ENCODE measurements at places on chromosomes 2 and 18.
A peak's percentile ranks its signal among the peaks of the same experiment; 100 is the strongest.

DNA sequence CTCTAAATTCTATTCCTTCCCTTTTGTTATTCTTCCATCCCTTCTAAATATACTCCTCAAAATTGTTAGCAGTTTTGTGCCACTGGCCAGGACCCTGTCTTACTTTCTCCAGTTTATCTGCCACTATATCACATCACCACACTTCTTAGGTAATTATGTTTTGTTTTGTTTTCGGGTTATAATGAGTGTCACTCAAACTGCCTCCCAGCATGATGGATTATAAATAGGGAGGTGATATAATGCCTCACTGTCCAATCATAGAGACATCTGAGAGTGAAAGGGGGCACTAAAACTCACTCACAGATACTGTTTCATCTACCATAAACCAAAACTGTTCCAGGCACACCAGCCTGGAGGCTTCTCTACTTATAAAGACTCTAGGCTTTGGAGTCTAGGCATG is 3.5 kb downstream of the RSAD2 start:
- no peak for DNase-seq

DNA sequence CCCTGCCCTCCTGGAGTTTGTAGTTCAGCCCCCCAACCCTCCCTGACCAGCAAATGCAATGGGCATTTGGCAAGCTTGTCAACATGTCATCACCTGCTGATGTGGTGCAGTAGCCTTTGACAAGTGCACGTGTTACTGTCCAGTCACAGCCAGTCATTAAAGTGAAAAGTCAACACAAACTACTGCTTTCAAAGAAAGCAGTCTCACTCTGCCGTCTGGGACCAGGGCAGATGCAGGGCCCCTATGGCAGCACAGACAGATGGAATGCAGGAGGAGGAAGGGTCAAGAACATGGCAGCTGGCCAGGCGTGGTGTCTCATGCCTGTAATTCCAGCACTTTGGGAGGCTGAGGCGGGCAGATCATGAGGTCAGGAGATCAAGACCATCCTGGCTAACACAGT is 222.4 kb upstream of the OSR1 start:
- DNase-seq, result no peak

DNA sequence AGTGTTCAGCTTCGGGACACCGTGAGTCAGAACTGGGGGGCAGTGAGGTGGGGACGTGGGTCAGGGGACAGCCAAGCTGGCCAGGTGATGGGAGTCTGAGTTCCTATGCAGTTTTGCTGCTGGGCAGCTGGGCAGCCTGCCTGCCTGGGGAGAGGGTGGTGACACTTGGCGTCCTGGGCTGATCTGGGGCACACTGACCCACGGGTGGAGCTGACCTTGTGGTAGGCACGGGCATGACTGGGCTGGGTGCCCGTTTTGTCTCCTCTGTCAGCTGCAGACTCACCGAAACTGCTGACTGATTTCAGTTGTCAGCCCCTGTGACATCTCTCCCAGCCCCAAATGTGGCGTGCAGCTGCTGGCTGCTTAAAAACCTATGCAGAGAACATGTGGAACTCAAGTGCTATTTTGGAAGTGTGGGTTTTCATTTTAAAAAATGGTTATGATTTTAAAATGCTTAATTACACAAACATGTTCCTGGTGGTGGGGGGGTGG is 32.6 kb upstream of the E2F6 start:
- DNase-seq, result no peak

- DNase-seq, result peak; percentile 5
These were observed 861 bp downstream of the LTBP1 start for GRCh38 chr2:32947484-32948143.

GRCh38 chr2:10675131-10675530 is 14.6 kb downstream of the NOL10 start:
- no peak for DNase-seq

GRCh38 chr2:73892631-73893329 is at the start of gene ACTG2:
Gene ACTG2 (plus strand): TSS chr2:73893008. CDS start chr2:73901312, 8,304 bp downstream.
- no peak for DNase-seq

GRCh38 chr2:181780047-181780651 is 99.8 kb upstream of the NEUROD1 start:
- DNase-seq, result no peak

GRCh38 chr2:16462958-16463357 is 202.7 kb downstream of the CYRIA start:
- DNase-seq, result no peak

DNA sequence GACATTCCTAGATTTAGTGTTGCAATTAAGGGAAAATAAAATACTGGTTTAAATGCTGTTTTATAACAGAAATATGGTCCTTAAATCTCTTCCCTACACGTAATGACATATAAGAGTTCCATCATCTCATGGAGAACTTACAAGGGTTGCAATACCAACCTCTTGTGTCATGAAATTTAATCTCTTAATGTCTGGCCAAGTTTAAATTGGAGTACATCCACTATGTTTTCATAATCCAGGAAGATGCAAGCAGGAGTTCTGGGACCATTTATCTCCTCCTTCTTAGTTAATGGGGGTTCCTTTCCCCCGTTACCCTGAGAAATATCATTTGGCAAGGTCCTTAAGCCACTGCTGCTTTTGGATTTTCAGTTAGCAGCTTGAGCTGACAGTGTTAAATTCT is 126.0 kb upstream of the ACVR2A start:
- no peak for DNase-seq

DNA sequence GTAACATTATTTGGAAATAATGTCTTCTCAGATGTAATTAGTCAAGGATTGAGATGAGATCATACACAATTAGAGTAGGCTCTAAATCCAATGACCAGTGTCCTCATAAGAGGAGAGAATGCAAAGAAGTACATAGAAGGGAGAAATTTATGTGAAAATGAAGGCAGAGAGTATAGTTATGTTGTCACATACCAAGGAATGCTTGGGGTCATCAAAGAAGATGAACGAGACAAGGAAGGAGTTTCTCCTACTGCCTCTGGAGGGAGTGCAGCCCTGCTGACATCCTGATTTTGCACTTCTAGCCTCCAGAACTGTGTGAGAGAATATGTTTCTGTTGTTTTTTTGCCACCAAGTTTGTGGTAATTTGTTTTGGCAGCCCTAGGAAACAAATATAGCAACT is 100.1 kb downstream of the GALNT13 start:
- DNase-seq, result no peak

DNA sequence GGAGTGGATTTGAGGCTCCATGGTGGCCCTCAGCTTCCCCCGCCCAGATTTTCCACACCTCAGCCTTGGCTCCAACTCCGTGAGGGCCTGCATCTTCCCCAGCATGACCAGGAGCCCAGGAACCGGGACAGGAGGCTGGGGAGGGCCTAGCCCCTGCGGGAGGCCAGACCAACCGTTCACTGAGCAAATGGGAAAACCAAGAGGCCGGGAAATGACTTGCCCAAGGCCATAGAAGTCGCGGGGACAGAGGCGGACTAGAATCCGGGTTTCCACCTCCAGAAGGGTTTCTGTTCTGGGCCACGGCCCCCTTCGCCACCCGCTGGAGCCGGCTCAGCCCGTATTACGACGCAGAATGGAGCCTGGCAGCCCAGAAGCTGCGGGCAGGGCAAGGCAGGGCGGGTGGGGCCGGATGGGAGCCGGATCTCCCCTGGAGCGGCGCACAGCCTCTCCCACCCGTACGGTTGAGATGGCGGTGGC is 7.9 kb upstream of the CRYBA2 start:
- no peak for DNase-seq

GRCh38 chr2:85794491-85795121 is 40.8 kb downstream of the ATOH8 start:
- no peak for DNase-seq

DNA sequence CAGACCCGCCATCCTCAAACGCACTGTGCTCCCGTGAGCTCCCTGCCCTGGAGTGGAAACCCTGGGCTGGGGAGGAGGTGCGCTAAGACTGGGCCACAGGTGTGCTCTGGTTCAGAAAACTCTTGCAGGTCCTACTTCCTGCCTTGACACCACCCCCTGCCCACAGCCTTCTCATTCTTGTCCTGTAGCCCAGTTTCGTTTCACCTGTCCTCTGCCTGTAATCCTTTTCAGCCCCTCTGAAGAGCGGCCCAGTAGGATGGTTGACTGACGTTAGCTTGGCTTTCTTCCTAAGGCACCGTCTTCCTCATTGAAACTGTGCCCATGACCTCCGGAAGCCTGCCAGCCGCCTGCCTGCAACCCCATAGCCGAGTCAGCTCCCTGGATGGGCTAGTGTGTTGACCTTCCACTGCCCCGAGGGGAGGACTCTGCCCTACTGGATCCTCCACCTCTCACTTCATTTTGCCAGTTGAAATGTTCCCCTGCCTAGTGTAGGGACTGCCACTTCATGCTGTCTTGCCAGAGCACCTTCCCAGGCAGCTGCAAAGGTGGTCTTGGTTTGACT is 116.9 kb downstream of the AGAP1 start:
- no peak for DNase-seq

- no peak for DNase-seq
These were observed 357.5 kb downstream of the PTPRM start for GRCh38 chr18:7924616-7925015.

DNA sequence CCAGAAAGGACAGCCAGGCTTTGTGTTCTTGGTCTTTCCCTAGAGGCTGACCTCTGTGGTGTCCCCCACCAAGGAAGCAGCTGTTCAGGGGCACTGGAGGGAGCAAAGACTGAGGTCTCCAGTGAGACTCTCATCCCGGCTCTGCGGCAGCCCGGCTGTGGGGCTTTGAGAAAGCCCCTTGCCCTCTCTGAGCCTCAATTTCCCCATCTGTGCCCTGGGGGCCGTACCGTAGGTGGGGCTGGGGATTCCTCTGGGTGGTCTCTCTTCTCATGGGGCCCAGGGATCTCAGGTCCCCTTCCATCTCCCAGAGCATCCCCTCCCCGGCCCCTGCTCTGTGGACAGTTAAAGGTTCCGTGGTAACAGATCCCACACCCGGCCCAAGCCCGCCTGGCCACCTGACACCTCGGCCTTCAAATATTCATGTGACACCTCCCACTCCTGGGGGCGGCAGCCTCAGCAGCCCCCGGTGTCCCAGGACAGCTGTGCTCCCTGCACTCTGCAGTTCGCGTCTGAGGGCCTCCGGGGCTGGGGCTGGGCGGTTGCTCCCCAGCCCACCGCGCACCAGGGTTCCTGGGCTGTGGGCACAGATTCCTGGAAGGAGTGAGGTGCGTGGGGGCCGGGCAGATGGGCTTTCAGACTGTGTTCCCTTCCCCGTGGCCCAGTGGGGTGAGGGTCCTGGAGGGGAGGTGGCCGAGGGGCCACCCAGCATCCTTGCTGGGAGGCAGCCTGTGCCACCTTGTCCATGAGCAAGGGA is 15.1 kb upstream of the KLHL30 start:
- no peak for DNase-seq

DNA sequence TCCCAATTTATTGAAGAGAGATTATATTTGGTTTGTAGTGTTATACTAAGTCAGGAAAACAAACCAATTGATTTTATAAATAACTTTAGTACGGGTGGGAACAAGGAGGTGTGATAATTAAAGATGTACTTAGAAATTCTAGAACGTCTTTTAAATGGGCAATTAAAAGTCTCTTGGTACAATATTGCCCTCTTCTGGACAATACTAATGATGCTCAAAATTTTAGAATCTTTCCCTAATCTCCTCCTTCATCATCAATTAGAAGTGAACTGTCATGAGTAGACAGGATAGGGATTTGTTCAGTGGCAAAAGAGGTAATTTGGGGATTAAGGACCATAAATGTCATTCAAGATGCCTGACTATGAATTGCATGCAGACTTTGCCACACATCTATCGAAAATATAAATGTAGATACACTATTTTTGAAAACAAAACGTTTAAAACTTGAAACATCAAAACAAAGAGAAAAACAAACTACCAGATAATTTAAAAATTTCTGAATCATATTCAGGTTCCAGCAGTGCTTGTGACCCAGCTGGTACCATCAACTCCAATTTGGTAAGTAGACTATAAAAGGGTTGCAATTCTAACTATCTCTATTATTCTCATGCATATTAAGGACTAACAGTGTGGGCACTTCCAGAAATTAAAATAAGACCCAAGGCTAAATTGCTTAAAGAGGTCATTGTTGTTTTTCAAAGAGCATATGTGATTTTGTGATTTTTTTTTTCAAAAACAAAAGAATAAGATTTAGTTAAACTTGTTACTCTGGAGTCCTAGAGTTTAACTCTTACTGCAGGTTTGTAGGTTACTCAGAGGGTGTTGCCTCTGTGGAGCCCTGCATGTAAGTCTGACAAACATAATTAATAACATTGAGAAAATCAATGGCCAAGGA is 123.5 kb downstream of the LAMA3 start:
- peak; percentile 49 for DNase-seq

DNA sequence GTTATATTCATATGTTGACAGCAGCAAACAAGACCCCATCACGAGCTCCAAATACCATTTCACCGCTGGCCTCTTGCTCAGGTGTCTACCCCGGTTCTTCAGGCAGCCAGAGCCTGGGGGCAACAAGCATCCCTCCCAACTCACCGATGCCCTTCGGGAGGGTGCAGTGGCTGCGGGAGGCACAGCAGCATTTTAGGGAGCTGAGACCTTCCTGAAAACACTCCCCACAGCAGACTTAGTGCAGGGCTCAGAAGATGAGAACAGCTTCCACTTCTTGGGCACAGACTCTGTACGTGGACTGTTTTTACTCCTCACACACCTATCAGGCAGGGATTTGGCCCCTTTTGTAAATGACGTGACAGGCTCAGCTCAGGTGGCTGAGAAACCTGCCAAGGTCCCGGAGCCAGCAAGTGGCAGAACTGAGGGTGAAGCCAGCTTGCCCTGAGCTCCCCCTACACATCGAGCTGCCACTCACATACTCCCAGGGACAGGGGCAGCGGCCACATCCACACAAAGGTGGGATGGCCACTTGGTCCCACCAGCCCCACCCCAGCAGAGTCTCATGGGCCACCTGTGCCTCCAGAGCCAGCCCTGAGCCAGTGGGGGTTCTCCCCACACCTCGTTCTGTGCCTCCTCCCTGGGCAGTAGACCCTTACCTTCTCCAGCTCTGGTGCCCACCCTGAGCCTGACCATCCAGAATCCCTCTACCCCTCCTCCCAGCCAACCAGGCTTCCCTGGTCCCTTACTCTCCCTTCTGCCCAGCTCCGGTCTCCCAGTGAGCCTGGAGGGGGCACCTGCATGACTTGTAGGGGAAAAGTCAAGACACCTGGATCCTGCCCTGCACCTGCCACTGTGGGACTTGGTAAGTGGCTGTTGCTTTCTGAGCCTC is 28.5 kb downstream of the CYP27C1 start:
- DNase-seq, result no peak

DNA sequence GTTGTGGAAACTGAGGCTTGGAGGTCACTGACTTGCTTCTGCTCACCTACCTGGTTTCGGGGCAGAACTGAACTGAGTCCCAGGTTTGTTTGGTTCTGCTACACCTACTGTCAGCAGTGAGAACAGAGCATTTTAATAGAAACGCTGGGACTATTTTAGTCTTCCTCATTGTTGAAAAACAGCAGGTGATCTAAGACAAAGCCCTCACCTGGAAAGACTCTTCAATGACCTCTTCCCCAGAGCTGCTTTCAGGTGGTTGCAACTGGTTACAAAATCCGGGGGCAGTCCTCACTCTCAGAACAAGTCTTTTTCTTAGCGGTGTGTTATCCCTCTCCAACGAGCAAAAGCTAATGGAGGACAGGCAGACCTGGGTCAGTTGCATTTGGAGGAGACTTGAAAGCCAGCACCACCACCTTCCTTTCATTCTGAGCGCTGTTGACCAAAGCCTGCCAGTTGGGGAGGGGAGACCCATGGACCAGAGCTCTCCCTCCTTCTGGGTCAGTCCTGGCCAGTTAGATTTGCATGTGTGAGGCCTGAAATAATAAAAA is 217.0 kb downstream of the NCK2 start:
- DNase-seq, result no peak

- DNase-seq, result no peak
These were observed 49.4 kb upstream of the ACTR3 start for GRCh38 chr2:113840518-113840917.
